ENCODE measurements at places on chromosomes 2 and 18. TPM values are rescaled to one million over a fixed set of nuclear protein-coding genes. Genes with fewer than 3 reads are reported as not detected.

DNA sequence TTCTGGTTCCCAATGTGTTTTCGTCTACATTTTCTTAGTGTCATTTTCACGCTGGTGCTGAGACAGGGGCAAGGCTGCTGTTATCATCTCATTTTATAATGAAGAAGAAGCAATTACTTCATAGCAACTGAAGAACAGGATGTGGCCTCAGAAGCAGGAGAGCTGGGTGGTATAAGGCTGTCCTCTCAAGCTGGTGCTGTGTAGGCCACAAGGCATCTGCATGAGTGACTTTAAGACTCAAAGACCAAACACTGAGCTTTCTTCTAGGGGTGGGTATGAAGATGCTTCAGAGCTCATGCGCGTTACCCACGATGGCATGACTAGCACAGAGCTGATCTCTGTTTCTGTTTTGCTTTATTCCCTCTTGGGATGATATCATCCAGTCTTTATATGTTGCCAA, 7.3 kb downstream of the IL36G start:
- H3K36me3 ChIP-seq = no peaks in the 10 kb centered on the region
- no peak overlapping the region for H3K27ac ChIP-seq
- no peak for DNase-seq

- H3K36me3 ChIP-seq = no peaks in the 10 kb centered on the region
- H3K4me1 ChIP-seq = peaks cover 2% of the 10 kb centered on the region
- no peak for DNase-seq
- H3K27me3 ChIP-seq = no peaks in the 10 kb centered on the region
- H3K4me3 ChIP-seq = no peak overlapping the region
Observed at GRCh38 chr18:8477615-8478014, 131.6 kb upstream of the RAB12 start.

GRCh38 chr2:127510073-127510472, 16.2 kb downstream of the IWS1 start:
- no peaks in the 10 kb centered on the region for H3K27me3 ChIP-seq
- no peak for DNase-seq
- H3K36me3 ChIP-seq = peaks cover 11% of the 10 kb centered on the region
- peak overlapping the region; percentile 65 for H3K27ac ChIP-seq

DNA sequence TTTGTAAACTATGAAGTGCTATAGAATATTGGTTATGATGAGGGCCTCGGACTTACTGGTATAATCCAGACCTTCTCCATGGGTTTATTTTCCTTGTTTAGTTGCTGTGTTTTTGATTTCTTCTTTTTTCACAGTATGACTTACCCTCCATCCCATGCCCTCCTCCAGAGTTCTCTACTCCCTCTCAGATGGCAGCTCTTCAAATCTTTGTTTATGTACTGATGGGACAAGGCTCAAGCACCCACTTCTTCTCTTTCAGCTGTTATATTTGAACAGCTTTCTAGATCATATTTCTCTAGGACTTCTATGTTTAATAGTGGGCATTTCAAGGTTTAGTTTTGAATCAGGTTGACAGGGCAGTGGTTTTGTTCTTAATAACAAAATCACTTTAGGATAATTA, 43.9 kb downstream of the CLIP4 start:
- peaks cover 63% of the 10 kb centered on the region for H3K36me3 ChIP-seq
- no peak for DNase-seq
- no peaks in the 10 kb centered on the region for H3K27me3 ChIP-seq
- no peak overlapping the region for H3K27ac ChIP-seq
- H3K4me3 ChIP-seq = no peak overlapping the region

DNA sequence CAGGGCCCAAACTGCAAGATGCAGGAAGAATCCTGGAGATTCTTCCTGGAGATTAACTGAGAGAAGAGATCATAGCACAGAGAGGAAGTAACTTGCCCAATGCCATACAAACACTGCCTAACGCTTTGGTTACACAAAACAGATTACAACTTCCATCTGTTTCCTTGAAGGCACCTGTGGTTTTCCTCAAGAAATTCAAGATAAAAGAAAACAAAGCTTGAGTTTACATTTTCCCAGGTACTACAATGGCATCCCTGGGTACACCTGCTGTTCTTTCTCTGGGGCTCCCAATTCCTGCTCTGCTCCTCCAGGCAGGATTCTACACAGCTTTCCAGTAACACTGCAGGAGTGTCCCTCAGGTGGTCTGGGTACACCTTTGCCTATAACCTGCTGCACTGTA, 781.9 kb upstream of the ID2 start:
- H3K36me3 ChIP-seq = no peaks in the 10 kb centered on the region
- H3K27me3 ChIP-seq = no peaks in the 10 kb centered on the region
- no peak overlapping the region for H3K4me3 ChIP-seq
- DNase-seq = no peak
- no peaks in the 10 kb centered on the region for H3K4me1 ChIP-seq

DNA sequence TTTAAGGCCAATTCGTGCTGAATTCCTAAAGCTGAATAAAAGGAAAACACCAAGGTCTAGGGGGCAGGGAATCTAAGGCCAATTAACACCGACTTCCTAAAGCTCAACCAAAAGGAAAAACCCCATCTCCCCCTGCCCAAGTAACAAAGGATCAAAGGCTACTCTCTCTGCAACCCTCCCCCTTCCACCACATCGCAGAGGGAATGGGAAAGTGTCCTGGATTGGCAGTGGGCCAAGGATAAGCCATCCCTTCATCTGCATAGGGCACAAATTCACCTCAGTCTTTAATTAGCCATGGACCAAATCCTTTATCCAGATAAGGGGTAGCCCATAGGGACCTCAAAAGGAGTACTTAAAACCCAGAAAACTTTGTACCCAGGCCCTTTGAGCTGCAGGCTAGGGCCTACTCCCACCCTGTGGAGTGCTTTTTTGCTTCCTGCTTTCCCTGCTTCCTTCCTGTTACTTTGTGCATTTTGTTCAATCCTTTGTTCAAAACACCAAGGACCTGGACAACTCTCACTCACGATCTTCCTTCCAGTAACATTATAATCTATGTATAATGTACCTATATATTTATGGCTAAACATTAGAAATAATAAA, 2119.8 kb upstream of the CELF4 start:
- H3K27me3 ChIP-seq = no peaks in the 10 kb centered on the region
- H3K4me1 ChIP-seq = no peaks in the 10 kb centered on the region
- H3K4me3 ChIP-seq = no peak overlapping the region
- DNase-seq = no peak

DNA sequence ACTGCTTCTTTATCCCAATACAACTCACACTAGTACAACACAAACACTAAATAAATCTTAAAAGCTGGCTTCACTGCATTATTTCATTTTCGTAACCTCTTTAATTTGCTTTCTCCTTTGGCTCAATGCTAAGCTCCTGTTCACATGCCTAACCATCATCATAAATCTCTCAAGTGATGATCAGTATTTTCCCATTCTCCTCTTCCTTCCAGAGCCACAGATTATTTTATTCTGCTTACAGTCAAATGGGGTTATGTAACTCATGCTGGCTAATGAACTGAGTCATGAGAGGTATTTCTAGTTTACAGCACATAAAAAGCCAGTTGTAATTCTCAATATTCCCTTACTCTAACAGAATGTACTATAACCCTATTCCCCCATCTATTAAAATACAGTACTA, 350.4 kb upstream of the ZC3H15 start:
- H3K27me3 ChIP-seq = no peaks in the 10 kb centered on the region
- DNase-seq = no peak
- H3K4me3 ChIP-seq = no peak overlapping the region
- H3K4me1 ChIP-seq = peaks cover 1% of the 10 kb centered on the region
- H3K27ac ChIP-seq = no peak overlapping the region

- DNase-seq = no peak
- H3K27ac ChIP-seq = no peak overlapping the region
- H3K27me3 ChIP-seq = peaks cover 11% of the 10 kb centered on the region
- no peaks in the 10 kb centered on the region for H3K36me3 ChIP-seq
Observed at GRCh38 chr2:14401873-14402272, 230.6 kb upstream of the LRATD1 start.

CNDP2 gene
- 71.0 TPM for total RNA-seq

TNS1 gene
- total RNA-seq = 828 TPM

COLEC11 gene
- 4.9 TPM for total RNA-seq

DSG3 gene
- not detected for total RNA-seq

Data from left ventricle myocardium inferior (tissue), 1 donor.